NCI-H446 (cell line): ENCODE measurements at places on chromosomes 5 and 9.

- DNase-seq = no peak
Observed at GRCh38 chr5:175671013-175671412, 13.1 kb downstream of the HRH2 start.

GRCh38 chr9:85268131-85268530 is 473.6 kb downstream of the AGTPBP1 start:
- DNase-seq = no peak

GRCh38 chr5:134462047-134462575 is 50.4 kb upstream of the CDKN2AIPNL start:
- DNase-seq = no peak

- DNase-seq = no peak
Observed at GRCh38 chr5:114838937-114839336, 330.8 kb downstream of the TRIM36 start.

- no peak for DNase-seq
Observed at GRCh38 chr9:74672237-74672636, 175.1 kb downstream of the RORB start.

GRCh38 chr9:4196376-4196775 is 103.5 kb downstream of the GLIS3 start:
- DNase-seq = no peak

- no peak for DNase-seq
Observed at GRCh38 chr9:121858788-121859187, 207.4 kb downstream of the DAB2IP start.

DNA sequence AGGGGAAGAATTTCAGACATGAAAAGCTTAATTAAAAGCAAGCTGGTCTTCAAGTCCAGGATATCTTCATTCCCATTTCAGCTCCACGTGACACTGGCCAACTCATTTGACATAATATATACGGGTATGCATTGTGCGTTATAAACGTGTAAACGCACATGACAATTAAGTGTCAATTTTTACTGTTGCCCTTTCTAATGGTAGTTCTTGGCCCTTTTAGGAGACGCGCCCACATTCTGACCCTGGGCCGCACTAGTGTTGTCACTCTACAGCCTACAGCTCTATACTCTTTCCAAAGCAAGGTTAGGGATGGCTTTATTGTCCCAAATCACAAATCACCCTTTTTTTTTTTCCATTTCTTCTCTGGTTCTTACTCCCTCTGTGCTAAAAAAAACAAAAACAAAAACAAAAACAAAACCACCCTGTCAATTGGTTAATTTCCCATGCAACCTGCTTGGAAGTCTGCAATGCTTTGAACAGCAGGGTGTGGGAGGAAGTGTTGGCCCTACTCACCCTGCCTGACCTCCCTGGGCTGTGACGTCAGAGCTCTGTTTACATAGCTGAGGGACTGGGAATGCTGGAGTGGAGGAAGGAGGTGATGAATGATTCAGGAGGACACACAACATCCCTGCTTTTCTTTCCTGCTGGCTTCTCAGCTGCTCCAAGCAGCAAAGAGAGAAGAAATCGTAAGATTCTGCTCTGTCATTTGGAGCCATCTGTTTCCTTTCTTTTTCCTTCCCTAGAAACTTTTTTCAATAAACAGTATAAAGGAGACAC is 19.3 kb downstream of the RFK start:
- DNase-seq = no peak

- peak; percentile 51 for DNase-seq
Observed at GRCh38 chr9:38309324-38310195, 82.9 kb upstream of the ALDH1B1 start.

- DNase-seq = no peak
Observed at GRCh38 chr5:7548596-7548995, 152.7 kb downstream of the ADCY2 start.

DNA sequence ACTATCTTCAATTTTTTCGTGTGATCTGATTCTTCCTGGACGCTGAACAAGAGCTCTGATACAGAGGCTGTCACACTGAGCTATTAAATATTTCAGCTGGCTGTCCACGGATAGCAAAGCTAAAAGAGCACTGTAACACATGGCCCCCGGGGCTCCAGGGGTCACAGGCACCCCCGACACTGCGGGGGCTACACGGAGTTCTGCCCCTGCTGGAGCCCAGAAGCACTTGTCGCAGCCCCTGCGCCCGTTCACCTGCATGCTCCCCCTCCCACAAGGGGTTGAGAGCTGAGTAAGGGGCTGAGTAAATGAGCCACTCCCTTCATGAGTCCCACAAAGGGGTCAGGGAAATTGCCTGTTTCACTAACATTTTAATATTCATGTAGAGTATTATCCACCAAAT is 316.3 kb downstream of the TMEM167A start:
- no peak for DNase-seq

- no peak for DNase-seq
Observed at GRCh38 chr5:1763548-1763911, 36.1 kb downstream of the MRPL36 start.

DNA sequence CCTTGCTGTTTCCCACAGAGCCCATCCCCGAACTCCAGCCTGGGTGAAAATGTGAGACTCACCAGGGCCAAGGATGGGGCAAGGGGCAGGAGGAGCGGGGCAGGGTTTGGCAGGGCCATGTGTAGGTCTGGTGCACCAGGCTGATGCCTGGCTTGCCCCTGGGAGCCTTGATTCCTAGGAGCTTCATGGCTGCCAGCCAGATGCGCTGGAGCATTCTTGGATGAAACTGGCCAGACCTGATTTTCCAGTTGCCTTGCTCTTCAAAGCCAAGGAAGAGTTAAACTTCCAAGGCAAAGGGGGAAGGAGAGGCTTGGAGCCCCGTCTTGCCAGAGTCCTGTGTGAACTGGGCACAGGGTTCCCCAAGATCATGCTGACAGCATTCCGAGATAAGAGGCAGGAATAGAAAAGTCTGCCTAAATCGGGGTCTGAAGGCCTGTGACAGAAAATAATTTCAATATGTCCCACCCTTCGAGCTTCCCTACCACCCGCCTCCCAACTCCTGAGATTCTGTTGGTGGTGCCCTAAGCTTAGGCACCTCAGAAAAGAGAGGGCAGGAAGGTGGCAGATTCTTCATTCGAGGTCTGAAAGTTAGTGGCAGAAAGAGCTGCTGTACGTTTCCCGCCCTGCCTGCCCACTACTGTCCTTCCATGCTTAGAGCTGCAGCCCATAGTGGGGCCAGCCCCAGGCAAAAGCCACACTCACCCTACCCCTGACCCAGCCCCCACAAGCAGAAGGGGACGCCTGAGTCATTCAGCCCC is 20.4 kb downstream of the FAT2 start:
- DNase-seq = peak; percentile 48

GRCh38 chr9:137982200-137982599 is 104.6 kb downstream of the CACNA1B start:
- DNase-seq = no peak

GRCh38 chr5:68962757-68963484 is 130.9 kb upstream of the SLC30A5 start:
- DNase-seq = no peak

DNA sequence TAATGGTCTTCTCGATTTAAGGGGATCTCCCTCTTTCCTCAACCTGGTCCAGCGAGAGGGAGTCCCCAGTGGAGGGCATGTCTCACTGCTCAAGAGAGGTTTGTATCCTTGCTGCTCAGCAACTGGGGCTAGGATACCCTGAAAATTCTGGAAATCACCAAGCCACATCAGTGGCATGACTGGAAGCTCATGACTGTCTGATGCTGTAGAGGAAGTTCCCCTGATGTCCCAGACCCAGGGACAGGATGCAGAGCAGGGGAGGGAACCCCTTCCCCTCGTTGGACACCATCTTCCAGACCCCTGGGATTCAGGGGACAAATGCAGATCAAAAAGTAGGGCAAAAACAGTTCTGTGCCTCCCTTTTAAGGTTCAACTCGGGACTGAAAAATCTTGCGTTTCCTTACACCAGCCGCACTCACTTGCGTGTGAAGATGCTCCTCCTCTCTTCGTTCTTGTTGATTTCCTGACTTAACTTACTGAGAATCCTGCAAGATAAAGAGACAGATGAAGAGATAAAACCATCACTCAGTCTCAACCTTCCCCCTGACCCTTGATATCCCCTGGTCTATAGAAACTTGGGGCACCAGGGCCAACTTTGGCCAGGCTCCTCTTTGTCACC is 22.1 kb downstream of the LCP2 start:
- DNase-seq = no peak

- DNase-seq = no peak
Observed at GRCh38 chr9:136544548-136544963, 1.3 kb downstream of the NOTCH1 start.

- DNase-seq = no peak
Observed at GRCh38 chr5:160284291-160284873, 28.0 kb downstream of the CCNJL start.

GRCh38 chr5:98581112-98581997 is 192.1 kb upstream of the RGMB start:
- no peak for DNase-seq

- DNase-seq = no peak
Observed at GRCh38 chr9:20111173-20111843, 322.5 kb upstream of the SLC24A2 start.

DNA sequence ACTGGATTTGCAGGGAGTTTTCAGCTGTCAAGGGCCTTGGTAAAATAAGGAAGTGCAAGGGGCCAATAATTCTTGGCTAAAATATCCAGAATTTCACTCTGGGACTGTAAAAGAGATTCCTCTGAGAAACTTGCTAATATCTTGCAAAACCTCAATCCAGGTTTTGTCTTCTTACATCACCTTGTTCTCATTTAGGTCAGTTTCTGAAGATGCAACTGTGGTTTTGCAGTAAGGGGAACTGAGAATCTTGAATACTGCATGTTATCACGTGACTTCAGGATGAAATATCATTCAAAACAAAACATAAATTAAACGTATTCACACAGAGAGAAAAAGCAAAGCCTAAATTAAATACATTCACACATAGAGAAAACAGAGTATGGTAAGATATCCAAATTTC is 35.0 kb upstream of the RIC1 start:
- DNase-seq = no peak

DNA sequence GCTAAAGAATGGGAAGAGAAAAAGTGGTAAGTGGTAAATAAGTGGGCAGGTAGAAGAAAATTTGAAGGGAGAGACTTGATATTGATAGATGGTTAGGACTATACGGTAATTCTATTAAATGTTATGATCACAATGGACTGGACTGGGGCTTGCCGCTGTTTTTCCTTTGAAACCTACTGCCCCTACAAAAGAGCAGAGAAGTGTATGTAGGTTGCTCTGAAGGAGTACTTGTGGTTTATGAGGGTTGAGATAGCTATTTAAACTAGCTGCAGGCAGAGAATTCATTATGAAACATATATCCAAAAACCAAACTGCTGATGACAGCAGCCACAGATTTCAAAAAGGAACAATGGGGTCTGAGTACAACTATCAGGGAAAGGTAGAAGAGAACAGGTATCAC is 16.8 kb upstream of the HK3 start:
- no peak for DNase-seq

- DNase-seq = no peak
Observed at GRCh38 chr9:121499177-121499426, 542 bp downstream of the GGTA1 start.

GRCh38 chr5:176362233-176362490 is 598 bp upstream of the KIAA1191 start:
- no peak for DNase-seq

DNA sequence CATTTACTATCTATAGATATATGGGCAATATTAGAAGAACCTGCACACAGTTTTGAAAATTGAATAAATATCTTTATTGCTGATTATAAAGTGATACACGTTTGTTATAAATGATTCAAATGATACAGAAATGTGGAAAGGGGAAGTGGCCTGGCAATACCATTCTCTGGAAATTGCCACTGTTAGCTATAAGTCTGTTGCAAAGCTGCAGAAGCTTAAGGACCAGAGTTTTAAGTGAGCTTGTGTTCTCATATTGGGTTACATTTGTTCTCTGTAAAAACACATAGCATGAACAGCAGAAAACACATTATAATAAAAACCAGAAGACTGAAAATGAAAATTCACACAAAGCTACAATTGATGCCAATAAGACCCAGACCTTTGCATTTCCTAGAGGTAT is 59.6 kb downstream of the RASGRF2 start:
- DNase-seq = no peak

GRCh38 chr9:126222363-126222834 is 104.2 kb upstream of the MVB12B start:
- DNase-seq = no peak

GRCh38 chr5:161001604-161002003 is 149.6 kb upstream of the ATP10B start:
- no peak for DNase-seq

DNA sequence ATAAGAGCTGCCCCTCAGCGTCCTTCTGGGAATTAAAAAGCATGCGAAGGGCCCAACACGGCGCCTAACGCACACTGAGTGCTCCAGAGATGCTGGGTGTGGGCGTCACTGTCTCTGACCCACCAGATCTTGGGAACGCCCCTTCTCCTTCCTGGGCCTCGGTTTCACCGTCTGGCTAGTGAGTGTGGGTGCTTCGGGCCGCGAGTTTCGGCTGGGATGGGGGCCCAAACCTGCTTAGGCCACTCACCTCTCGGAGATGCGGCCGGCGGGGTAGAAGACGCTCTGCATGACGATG is 3.7 kb downstream of the PIP5KL1 start:
- DNase-seq = no peak

DNA sequence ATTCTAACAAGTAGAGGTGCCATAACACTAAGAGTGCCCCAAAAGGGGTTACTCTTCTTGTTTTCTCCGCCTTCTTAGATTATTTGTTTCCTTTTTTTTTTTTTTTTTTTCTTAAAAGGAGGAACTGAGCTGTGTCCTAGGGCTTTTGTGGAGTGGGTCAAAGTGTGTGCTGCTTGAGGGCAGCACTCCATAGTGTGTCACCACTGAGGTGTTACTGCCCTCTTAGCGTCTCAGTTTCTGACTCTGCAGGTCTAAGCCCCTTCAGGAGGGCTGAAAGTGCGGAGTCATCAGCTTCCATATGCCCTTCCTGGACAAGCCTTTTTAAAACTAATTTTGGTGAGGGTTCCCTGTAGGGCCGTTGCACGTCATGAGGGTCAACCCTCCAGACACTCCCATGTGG is 12.6 kb upstream of the NANS start:
- DNase-seq = no peak

DNA sequence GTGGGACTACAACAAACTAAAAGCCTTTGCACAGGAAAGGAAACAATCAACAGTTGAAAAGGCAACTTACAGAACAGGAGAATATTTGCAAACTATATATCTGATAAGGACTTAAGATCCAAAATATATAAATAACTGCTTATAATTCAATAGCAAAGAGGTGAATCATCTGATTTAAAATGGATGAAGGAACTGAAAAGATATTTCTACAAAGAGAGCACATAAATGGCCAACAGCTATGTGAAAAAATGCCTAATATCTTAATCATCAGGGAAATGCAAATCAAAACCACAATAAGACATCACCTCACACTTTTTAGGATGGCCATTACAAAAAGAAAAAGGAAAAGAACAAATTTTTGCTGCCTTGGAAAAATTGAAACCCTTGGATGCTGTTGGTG is 100.4 kb downstream of the LURAP1L start:
- DNase-seq = no peak

- no peak for DNase-seq
Observed at GRCh38 chr9:31119890-31120454, 1264.5 kb upstream of the ACO1 start.

GRCh38 chr5:17151686-17152085 is 65.7 kb upstream of the BASP1 start:
- DNase-seq = no peak

- DNase-seq = no peak
Observed at GRCh38 chr9:27328483-27328882, 31.5 kb upstream of the EQTN start.
